ENCODE measurements at places on chromosomes 6 and 20. TPM values are rescaled to one million over a fixed set of nuclear protein-coding genes. Genes with fewer than 3 reads are reported as not detected.

GRCh38 chr6:71312089-71312488 lies 23.5 kb downstream of the OGFRL1 start:
- DNase-seq, result no peak

DNA sequence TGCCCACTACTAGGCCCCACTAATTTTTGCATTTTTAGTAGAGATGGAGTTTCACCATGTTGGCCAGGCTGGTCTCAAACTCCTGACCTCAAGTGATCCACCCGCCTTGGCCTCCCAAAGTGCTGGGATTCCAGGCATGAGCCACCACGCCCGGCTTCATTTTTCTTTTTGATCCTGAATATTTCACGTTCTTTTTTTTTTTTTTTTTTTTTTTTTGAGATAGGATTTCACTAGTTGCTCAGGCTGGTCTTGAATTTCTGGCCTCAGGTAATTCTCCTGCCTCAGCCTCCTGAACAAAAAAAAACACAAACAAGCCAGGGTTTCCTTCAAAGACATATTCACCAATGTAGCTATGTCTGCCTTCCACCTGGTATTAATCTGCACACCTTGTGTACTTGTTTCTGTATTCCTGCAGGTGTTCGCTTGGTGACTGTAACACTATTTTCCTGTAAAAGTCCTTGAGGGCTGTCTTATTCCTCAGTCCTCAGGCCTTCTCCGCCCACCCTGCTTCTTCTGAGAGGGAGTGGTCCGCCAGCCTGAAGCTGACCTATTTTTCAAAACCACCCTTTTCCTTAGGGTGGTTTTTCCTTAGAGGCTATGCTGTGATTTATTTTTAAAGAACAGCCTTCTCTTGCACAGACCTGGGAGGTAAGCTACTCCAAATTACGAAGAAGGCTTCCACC lies 36.1 kb upstream of the PNRC1 start:
- no peak for DNase-seq

DNA sequence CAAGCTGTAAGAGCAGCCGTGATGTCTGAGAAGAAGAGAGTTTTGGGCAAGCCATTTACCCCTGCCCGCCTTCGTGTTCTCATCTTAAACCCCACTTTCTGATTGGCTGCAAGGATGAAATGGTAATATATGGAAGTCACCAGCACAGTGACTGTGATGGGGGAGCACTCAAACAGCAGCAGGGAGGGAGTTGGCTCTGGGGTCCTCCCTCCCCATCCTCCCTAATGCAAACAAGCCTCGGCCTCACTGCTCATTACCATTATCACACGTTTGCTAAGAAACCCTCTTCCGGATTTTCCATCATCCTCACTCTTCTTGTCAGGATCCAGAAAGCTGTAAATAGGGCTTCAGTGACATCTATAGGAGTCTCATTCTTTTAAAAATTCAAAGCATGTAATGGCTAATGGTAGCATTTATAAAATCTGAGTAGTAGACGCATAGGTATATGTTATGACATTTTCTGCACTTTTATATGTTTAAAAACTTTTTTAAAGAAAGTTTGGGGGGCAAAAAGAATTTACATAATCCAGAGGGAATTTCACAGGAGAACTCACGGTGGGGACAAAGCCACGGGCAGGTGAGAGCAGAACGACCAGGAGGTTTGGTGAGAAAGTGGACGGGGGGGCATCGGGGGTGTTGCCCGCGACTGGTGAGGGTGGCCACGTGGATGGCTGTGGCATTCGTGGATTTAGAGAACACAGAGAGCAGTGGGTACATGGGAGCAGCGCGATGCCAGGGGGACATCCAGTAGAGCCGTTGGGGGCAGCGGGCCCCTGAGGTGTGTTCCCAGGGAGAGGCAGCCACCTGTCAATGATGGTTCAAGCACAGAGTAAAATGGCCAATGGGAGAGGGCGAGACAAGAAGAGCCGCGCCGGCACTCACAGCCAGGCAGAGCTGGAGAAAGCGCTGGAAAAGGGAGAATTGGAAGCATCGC lies 29.6 kb downstream of the SUMO4 start:
- no peak for DNase-seq

The NEURL2 gene
- 9.9 TPM for total RNA-seq

- DNase-seq, result no peak
Observed at GRCh38 chr20:59786801-59787537, 146.5 kb downstream of the SYCP2 start.

DNA sequence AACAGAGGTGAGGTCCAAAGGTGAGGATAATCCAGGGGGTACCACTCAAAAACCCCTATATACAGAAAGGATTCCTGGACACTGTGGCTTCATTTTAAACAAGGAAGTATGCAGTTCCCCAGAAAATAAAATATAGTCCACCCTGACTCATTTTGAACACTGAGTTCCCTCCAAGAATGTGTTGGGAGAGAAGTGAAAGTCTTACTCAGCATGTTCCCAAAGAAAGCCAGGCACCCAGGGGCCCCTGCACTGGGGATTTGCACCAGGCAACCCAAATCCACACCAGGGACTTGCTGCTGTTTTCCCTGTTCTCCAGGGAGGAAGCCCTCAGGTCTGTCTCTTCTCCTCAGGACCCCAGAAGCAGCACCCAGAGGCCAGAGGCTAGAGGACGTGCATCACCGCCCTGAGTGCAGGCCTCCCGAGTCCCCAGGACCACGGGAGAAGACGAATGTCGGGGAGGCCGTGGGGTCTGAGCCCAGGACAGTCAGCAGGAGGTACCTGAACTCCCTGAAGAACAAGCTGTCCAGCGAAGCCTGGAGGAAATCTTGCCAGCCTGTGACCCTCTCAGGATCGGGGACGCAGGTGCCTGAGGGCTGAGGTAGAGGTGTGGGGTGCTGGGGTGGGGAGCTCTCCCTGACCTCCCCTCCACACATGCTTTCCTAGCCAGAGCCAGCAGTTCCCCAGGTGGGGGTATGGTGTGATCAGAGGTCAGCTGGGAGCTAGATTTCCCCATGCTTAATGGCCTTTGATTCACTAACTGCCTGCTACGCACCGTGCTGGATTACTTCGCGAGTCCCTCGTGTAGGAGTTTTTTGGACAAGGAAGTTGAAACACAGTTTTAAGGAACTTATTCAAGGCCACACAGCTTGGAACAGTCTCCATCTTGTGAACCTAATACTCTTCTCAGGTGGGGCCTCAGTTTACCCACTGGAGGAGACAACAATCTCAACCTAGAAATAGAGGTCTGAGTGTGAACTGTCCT lies 3.3 kb downstream of the FGD2 start:
- DNase-seq, result peak; percentile 44

The KIF25 gene
- 0.72 TPM for total RNA-seq

GRCh38 chr6:166728884-166729530 lies 102.0 kb upstream of the RPS6KA2 start:
- no peak for DNase-seq

GRCh38 chr20:58666702-58667101 lies 15.6 kb downstream of the STX16 start:
- no peak for DNase-seq

DNA sequence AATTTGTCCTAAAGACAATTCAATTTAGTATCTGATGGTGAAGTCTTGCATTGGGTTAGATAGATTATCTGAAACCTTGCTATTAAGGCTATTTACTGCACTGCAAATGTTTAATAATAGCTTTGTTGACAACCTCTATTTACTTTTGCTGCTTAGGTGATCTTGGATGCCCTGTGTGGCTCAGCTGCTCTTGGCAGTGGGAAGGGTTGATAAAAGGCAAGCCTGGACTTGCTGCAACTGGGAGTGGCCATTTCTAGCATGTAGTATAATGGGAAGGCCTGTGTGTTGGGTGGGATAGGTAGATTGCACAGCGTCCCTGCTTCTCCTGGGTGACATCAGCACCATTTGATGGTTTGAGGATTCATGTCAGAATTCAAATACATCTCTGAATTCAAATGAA lies 49.1 kb downstream of the ARMC2 start:
- no peak for DNase-seq

DNA sequence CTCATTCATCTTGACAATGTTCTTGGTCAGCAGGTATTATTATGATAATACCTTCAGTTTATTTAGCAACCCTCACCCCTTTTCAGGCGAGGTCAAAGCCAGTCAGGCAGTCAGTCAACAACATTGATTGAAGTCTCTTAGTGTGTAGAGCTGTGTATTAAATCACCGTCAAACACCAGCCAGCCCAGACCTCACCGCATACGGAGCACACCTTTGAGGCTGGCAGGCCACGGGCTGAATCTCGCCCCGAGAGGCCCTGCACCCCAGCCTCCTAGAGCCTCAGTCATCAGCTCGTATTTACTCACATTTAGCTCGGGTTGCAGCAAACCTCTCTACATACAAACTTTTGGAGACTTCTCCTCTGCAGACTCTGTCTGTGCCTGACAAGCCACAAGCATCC lies 36.0 kb upstream of the FOXA2 start:
- no peak for DNase-seq

DNA sequence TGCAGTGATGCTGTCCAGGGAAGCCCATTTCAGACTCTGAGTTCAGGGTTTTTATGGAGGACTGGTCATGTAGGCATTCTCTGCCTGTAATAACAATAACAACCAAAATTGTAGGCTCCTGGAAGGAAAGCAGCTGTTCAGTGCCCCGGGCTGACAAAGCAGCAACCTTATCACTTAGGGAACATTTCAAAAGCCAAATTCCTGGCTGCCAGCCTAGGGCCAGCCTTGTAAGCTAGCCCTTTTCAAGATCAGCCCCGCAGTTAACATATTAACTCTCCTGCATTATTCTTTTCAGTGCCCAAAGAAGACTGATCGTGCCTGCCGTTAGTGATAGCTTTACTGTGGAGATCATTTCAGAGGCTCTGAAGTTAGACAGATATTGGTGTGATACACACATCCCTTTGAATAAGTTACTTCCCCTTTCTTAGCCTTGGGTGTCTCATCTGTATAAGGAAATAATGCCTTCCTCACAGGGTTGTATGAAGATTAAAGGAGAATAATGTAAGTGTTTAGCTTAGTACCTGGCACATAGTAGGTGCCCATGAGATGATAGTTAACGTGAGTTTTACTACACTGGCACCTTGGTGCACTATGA lies 44.1 kb downstream of the CTNNBL1 start:
- DNase-seq, result no peak

- DNase-seq, result no peak
Observed at GRCh38 chr20:55714736-55715135, 290.6 kb downstream of the CBLN4 start.

The CCN5 gene
- total RNA-seq, result 186 TPM

- no peak for DNase-seq
Observed at GRCh38 chr6:132698608-132699007, 15.2 kb downstream of the VNN1 start.

The GTPBP2 gene
- 60.3 TPM for total RNA-seq

DNA sequence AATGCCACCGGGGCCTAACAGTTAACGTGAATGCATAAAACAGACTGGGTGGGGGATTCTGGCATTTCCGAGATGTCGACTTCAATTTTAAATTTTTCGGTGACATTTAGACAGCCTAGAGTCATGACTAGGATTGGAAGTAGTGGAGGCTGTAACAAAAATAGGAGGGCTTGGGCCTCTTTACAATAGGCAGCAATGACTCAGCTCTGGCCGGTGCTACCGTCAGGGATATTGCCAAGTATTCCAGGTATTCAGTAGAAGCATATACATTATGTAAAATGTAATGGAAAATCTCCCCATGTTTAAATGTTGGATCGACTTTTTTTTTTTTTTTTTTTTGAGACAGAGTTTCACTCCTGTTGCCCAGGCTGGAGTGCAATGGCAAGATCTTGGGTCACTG lies 136.2 kb upstream of the STMND1 start:
- no peak for DNase-seq

All from aorta (tissue), 5 donors.